ENCODE measurements at places on chromosomes 7 and 10. TPM values are rescaled to one million over a fixed set of nuclear protein-coding genes. Genes with fewer than 3 reads are reported as not detected.

MOSPD3 gene
- total RNA-seq = 14.4 TPM

AMZ1 gene
- not detected for total RNA-seq

TES gene
- total RNA-seq = 102 TPM

TMEM139 gene
- not detected for total RNA-seq

ZNF777 gene
- 9.4 TPM for total RNA-seq

MYL10 gene
- not detected for total RNA-seq

TMEM229A gene
- total RNA-seq = not detected

NEUROG3 gene
- not detected for total RNA-seq

CYP3A7 gene
- not detected for total RNA-seq

CALN1 gene
- total RNA-seq = not detected

SPDYE11 gene
- total RNA-seq = not detected

CLEC2L gene
- not detected for total RNA-seq

ENTPD1 gene
- 40.5 TPM for total RNA-seq

MYH16 gene
- 0.33 TPM for total RNA-seq

KIAA1549 gene
- total RNA-seq = 5.0 TPM

BTBD16 gene
- not detected for total RNA-seq

THSD7A gene
- total RNA-seq = 36.6 TPM

PRTFDC1 gene
- 10.9 TPM for total RNA-seq

PON1 gene
- total RNA-seq = not detected

TAS2R41 gene
- total RNA-seq = not detected

IFIT2 gene
- 2.7 TPM for total RNA-seq

ZNF804B gene
- total RNA-seq = not detected

ACSM6 gene
- not detected for total RNA-seq

KDM7A gene
- 8.1 TPM for total RNA-seq

C10orf62 gene
- 0.10 TPM for total RNA-seq

MAGI2 gene
- 4.5 TPM for total RNA-seq

HHEX gene
- 65.0 TPM for total RNA-seq

TAF3 gene
- total RNA-seq = 3.8 TPM

SAP25 gene
- not detected for total RNA-seq

ADCK2 gene
- 24.2 TPM for total RNA-seq

ACBD5 gene
- total RNA-seq = 18.6 TPM

NFKB2 gene
- 27.1 TPM for total RNA-seq

EN2 gene
- total RNA-seq = not detected

TMEM176B gene
- total RNA-seq = not detected

EBLN1 gene
- not detected for total RNA-seq

CALCR gene
- total RNA-seq = not detected

NRAP gene
- not detected for total RNA-seq

CNTNAP2 gene
- not detected for total RNA-seq

FAM185A gene
- total RNA-seq = 7.2 TPM

PGAM2 gene
- not detected for total RNA-seq

CNOT4 gene
- 15.7 TPM for total RNA-seq

CFTR gene
- total RNA-seq = not detected

STEAP1 gene
- 39.6 TPM for total RNA-seq

TMEM236 gene
- total RNA-seq = 0.10 TPM

CRYGN gene
- total RNA-seq = not detected

MBLAC1 gene
- total RNA-seq = 2.9 TPM

CPXM2 gene
- 0.65 TPM for total RNA-seq

SPDYE2 gene
- not detected for total RNA-seq

BLNK gene
- total RNA-seq = not detected

CPN1 gene
- not detected for total RNA-seq

CAV2 gene
- total RNA-seq = 275 TPM

Data from vein endothelial cell (primary cell).